ENCODE measurements at places on chromosomes 4 and X. TPM values are rescaled to one million over a fixed set of nuclear protein-coding genes. Genes with fewer than 3 reads are reported as not detected.

Gene ADH7
- not detected for total RNA-seq

DNA sequence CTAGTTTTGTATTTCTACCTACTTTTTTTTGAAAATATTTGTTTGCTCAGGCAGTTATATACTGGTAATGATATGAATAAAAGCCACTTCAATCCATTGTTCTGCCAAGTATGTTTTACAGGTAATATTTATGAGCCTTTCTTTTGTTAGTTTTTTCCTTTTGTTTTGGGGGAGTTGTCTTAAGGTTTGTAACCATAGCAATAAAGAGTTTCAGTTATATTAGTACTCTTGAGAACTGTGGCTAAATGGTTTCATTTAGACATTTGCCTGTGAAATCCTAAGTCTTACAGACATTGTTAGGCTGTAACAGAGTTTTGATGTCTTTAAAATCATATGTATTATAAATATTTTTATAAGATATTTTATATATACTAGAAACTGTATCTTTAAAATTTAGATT is 150.1 kb downstream of the DIPK2B start:
- no peaks in the 10 kb centered on the region for H3K27me3 ChIP-seq
- no peaks in the 10 kb centered on the region for H3K4me1 ChIP-seq
- no peaks in the 10 kb centered on the region for H3K36me3 ChIP-seq

DNA sequence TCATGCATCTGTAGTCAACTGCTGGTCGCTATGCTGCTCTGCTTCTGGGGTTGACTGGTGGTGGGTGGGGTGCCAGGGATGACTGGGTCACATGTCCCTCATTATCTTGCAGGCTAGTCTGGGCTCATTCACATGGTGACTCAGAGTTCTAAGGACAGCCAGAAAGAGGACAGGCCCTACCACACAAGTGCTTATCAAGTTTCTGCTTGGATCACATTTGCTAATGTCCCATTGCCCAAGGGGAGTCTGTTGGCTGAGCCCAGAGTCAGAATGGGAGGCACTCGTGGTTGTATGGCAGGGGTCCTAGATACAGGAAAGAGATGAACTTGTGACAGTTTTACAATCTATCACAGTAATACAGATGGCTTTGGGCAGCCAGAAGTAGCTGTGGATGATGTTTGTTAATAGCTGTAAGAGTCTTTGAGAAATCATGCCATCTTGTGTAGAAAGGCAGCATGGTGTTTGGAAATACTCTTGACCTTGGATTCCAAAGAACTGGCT is 221.3 kb downstream of the GPAT3 start:
- H3K4me1 ChIP-seq, result no peaks in the 10 kb centered on the region
- no peaks in the 10 kb centered on the region for H3K27me3 ChIP-seq
- no peak for DNase-seq
- H3K36me3 ChIP-seq, result no peaks in the 10 kb centered on the region

DNA sequence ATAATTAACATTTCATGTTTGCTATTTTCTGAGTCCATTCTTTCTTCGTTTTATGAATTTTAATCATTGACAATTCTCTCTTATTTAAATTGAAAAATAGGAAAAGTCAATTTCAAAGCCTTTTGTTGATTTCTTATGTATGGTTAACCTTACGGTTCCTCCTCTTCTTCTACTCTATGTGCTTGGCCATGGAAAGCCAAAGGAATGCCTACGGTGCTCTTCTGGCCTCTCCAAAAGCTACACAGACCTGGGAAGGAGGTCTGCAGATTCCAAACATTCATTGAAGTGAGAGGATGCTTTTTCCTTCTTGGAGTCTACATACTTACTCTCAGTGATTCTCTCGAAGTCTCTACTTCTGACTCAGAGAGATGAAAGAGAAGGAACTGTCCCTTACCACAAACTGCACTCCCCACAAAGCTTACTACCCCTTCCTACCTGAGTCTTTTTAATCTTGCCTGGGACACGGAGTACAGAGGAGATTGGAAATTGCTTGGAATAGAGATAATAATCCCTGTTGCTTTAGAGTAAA is 863.1 kb upstream of the FTHL17 start:
- no peak overlapping the region for H3K4me3 ChIP-seq
- H3K27ac ChIP-seq, result no peak overlapping the region
- H3K36me3 ChIP-seq, result no peaks in the 10 kb centered on the region

DNA sequence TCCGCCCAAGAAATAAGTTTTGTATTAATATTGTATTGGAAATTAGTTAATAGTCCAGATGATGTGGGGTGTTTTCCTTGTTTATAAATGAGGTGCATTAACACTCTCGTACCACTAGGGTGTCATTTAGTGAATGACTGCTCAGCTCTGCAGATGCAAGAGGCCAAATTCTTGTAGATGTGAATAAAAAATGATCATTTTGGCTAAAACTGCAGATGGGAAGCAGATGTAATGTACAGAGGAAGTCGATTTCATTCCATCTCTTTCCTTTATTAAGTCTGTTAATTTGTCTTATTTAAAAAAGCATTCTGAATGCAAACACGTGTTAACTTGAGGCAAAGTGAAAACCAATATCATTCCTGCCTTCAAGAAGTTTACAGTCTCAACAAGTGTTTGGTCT is 108.1 kb downstream of the DHX15 start:
- no peak for DNase-seq
- H3K4me1 ChIP-seq, result peaks cover 14% of the 10 kb centered on the region
- peaks cover 20% of the 10 kb centered on the region for H3K27me3 ChIP-seq
- H3K4me3 ChIP-seq, result no peak overlapping the region
- H3K36me3 ChIP-seq, result no peaks in the 10 kb centered on the region
- H3K27ac ChIP-seq, result no peak overlapping the region

Gene ASB9
- total RNA-seq, result 1.2 TPM

GRCh38 chr4:135236048-135236447 is 1034.5 kb upstream of the PABPC4L start:
- H3K27ac ChIP-seq, result no peak overlapping the region
- no peak overlapping the region for H3K4me3 ChIP-seq
- no peaks in the 10 kb centered on the region for H3K36me3 ChIP-seq

Gene LRRC66
- total RNA-seq, result 0.84 TPM

Gene PLAC8
- total RNA-seq, result 5.4 TPM

Gene CYLC1
- not detected for total RNA-seq

Gene GLRA3
- total RNA-seq, result not detected

All from tibial nerve (tissue), 4 donors.